ENCODE measurements at places on chromosomes 2 and 18.

GRCh38 chr2:60779426-60779825 lies 23.4 kb downstream of the PAPOLG start:
- no peak for DNase-seq

- no peak for DNase-seq
Measured at GRCh38 chr18:54240629-54241107, 16.2 kb upstream of the MBD2 start.

GRCh38 chr2:72367530-72368225 lies 220.0 kb upstream of the CYP26B1 start:
- no peak for DNase-seq

DNA sequence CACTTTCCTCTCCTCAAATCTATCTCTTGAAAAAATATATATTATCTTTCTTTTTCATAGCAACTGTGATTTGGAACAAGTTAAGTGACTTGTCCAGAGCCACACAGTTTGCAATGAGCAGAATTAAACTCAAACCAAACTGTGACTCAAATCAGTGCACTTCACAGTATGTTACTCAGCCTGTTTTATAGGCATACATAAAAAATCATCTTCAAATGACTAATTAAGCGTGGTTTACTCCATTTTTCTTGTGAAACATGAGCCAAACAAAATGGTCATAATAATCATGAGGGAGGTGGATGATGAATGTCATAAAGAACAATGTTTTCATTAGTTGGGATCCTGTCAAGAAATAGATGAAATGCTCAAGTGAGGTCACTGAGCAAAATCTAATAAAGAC lies 6.1 kb upstream of the CCDC178 start:
- DNase-seq = no peak

Measured in activated T-helper 2 cell treated with anti-CD3 and anti-CD28 coated beads, Interferon-gamma antibody, Interleukin-2, Interleukin-4, amounts not matched to agents 10 μg/mL and 5 μg/mL and 100 μg/mL, durations not matched to agents 14 hours and 24 hours and 36 hours (primary cell).